ENCODE measurements at places on chromosomes 6 and 20. TPM values are rescaled to one million over a fixed set of nuclear protein-coding genes. Genes with fewer than 3 reads are reported as not detected.
A peak's percentile ranks its signal among the peaks of the same experiment; 100 is the strongest.

DNA sequence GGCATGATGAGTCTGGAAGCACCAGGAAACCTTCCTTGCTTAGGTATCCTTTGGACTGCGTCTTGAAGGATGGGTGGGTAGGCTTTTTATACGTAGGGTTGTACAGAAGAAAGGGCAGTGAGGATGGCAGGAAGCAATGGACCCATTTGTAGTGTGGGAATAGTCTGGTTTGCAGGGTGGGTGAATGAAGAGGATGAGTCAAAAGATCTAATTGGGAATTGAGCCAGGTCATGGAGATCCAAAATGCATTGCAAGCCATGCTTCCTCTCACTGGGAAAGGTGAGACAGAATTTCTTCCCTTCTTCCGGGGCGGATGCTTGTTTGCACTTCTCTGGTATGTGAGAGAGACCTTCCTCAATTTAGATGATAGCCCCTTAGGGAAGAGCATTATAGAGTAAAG is 10.1 kb upstream of the BTBD3 start:
- H3K4me1 ChIP-seq = peaks cover 45% of the 10 kb centered on the region
- H3K27me3 ChIP-seq = no peaks in the 10 kb centered on the region
- H3K27ac ChIP-seq = peak overlapping the region; percentile 57
- DNase-seq = no peak
- H3K36me3 ChIP-seq = no peaks in the 10 kb centered on the region

- H3K27me3 ChIP-seq = peaks cover 41% of the 10 kb centered on the region
- no peak overlapping the region for H3K27ac ChIP-seq
- no peaks in the 10 kb centered on the region for H3K36me3 ChIP-seq
- DNase-seq = no peak
- no peak overlapping the region for H3K4me3 ChIP-seq
- no peaks in the 10 kb centered on the region for H3K4me1 ChIP-seq
These were observed 154.2 kb upstream of the MAFB start for GRCh38 chr20:40843251-40843650.

TNF gene
- 0.60 TPM for total RNA-seq

- no peak overlapping the region for H3K4me3 ChIP-seq
- no peak for DNase-seq
- no peaks in the 10 kb centered on the region for H3K27me3 ChIP-seq
- H3K27ac ChIP-seq = no peak overlapping the region
These were observed 651.5 kb downstream of the MAFB start for GRCh38 chr20:40037511-40037910.

POU5F1 gene
- total RNA-seq = 0.47 TPM

- no peak for DNase-seq
- no peak overlapping the region for H3K27ac ChIP-seq
- H3K36me3 ChIP-seq = no peaks in the 10 kb centered on the region
- H3K4me3 ChIP-seq = no peak overlapping the region
- peaks cover 24% of the 10 kb centered on the region for H3K4me1 ChIP-seq
These were observed 135.6 kb downstream of the GMDS start for GRCh38 chr6:2109796-2110195.

GRCh38 chr6:149060300-149060984 is 257.1 kb upstream of the TAB2 start:
- no peak for DNase-seq
- H3K36me3 ChIP-seq = no peaks in the 10 kb centered on the region
- H3K4me1 ChIP-seq = peaks cover 47% of the 10 kb centered on the region

DNA sequence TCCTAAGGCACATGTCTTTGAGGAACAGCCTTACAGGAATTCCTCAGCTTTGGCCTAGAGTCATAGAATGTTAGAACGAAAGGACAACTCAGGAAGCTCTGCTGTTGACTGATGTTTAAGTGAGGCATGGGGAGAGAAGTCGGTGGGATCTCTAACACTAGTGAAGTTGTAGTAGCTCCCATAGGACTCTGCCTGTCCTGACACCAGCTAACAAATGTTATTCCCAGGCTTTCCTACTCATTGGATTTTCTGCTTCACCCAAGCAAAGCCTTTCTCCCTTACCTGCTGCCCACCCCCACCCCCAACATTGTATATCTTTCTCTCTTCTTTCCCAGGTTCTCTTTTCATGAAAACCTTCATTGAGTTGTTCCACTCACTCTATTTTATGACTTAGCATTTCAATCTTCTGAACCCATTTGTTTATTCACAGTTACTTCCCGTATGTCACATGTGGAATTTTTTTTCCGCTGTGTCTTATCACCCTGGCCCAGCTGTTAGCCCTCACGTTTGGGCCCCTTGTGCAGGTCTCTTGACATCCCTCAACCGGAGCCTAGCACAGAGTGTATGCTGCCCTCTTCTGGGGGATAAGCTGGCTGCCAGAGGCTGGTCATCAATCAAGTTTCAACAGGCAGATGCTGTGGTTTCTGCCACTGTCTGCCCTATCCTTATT is 39.2 kb upstream of the RNF8 start:
- H3K4me3 ChIP-seq = no peak overlapping the region
- H3K4me1 ChIP-seq = no peaks in the 10 kb centered on the region
- H3K27ac ChIP-seq = peak overlapping the region; percentile 9
- DNase-seq = no peak
- H3K36me3 ChIP-seq = peaks cover 20% of the 10 kb centered on the region
- no peaks in the 10 kb centered on the region for H3K27me3 ChIP-seq

DNA sequence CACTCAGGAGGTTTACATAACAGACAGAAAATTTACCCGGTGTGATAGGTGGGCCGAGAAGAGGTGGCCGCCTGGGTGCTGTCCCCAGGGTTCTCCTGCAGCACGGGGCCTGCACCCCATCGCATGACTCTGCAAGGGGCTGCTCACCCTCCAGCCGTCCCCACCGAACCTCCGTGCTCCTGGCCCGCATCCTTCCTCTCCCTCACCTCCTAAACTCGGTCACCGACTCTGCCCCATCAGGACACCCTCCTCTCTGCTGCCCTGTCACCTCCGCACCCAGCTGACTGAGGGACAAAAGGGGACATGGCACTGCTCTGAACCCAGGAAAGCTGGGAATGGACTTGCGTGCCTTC is 147.6 kb downstream of the SYNDIG1 start:
- peaks cover 1% of the 10 kb centered on the region for H3K27me3 ChIP-seq
- H3K36me3 ChIP-seq = no peaks in the 10 kb centered on the region
- H3K4me1 ChIP-seq = no peaks in the 10 kb centered on the region
- DNase-seq = no peak
- H3K4me3 ChIP-seq = no peak overlapping the region
- no peak overlapping the region for H3K27ac ChIP-seq

GRCh38 chr6:112144145-112144926 is 56.9 kb downstream of the FAM229B start:
- H3K4me1 ChIP-seq = peaks cover under 1% of the 10 kb centered on the region
- H3K4me3 ChIP-seq = no peak overlapping the region
- DNase-seq = no peak
- no peaks in the 10 kb centered on the region for H3K27me3 ChIP-seq

- no peaks in the 10 kb centered on the region for H3K4me1 ChIP-seq
- no peak overlapping the region for H3K4me3 ChIP-seq
These were observed 23.9 kb downstream of the RAB44 start for GRCh38 chr6:36721369-36722140.

GRCh38 chr6:34020807-34021553 is 124.9 kb downstream of the GRM4 start:
- H3K36me3 ChIP-seq = no peaks in the 10 kb centered on the region
- H3K4me1 ChIP-seq = peaks cover 13% of the 10 kb centered on the region
- no peak for DNase-seq
- H3K27me3 ChIP-seq = peaks cover 20% of the 10 kb centered on the region
- H3K27ac ChIP-seq = no peak overlapping the region

C6orf58 gene
- total RNA-seq = 0.18 TPM

DNA sequence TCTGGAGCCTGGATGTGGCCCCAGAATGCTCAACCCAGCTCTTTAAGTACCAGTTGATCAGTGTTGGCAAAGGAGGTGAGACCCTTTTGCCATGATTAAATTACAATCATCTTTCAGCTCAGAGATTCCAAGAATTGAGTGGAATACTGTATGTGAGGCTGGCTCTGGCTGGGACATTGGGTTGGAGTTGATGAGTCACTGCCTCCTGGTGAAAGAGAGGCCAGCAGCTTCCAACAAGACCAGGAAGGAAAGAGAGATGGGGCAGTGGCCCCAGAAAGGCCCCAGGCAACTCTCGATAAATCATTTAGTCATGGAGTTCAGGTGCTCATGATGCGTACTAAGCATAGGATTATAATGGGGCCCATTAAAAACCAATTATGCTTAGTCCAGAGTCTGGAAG is 2.1 kb downstream of the TGM6 start:
- H3K27ac ChIP-seq = no peak overlapping the region
- peaks cover 1% of the 10 kb centered on the region for H3K27me3 ChIP-seq
- no peaks in the 10 kb centered on the region for H3K36me3 ChIP-seq
- no peaks in the 10 kb centered on the region for H3K4me1 ChIP-seq
- H3K4me3 ChIP-seq = no peak overlapping the region

MLIP gene
- total RNA-seq = 1.0 TPM

DNA sequence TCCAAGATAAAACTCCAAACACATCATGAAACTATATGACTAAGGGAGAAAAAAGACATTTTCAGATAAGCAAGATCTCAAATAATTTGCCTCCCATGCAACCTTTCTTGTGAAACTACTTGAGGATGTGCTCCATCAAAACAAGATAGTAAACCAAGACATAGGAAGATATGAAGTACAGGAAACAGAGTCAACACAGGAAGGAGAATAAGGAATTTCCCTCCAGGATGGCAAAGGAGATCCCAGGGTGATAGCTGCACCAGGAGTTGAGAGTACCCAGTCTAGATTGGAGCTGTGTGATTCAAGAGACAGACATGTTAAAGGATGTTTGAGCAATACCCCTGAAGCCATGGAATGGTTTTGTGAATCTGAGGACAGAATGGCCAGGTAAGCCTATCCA is 15.3 kb downstream of the IL17A start:
- no peak for DNase-seq
- no peaks in the 10 kb centered on the region for H3K4me1 ChIP-seq
- H3K36me3 ChIP-seq = peaks cover 6% of the 10 kb centered on the region

DNA sequence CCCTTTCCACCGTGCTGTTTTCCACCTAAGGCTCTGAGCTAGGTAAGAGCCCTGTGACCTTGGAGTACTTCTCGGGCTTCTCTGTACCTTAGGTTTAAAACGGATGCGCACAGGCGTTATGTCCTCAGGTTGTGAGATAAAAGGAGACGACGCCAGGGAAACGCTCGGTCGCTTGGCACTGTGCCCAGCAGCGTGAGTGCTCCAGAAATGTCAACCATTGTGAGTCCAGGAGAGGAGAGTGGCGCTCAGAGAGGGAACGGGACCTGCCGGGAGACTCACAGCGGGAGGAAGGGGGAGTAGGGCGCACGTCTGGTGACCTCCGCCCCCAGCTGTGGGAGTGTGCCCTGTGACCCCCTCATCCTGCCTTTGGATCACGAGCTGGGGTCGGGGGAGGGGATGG is 33.8 kb upstream of the SCRT2 start:
- H3K36me3 ChIP-seq = no peaks in the 10 kb centered on the region
- peak overlapping the region; percentile 81 for H3K4me3 ChIP-seq
- DNase-seq = no peak
- H3K27ac ChIP-seq = no peak overlapping the region
- H3K4me1 ChIP-seq = peaks cover 11% of the 10 kb centered on the region

GRCh38 chr20:13355411-13355810 is 134.3 kb downstream of the ISM1 start:
- peaks cover 17% of the 10 kb centered on the region for H3K4me1 ChIP-seq
- no peak overlapping the region for H3K4me3 ChIP-seq
- H3K27me3 ChIP-seq = no peaks in the 10 kb centered on the region

HFE gene
- 8.3 TPM for total RNA-seq

- DNase-seq = no peak
- H3K4me1 ChIP-seq = peaks cover 5% of the 10 kb centered on the region
- H3K27ac ChIP-seq = no peak overlapping the region
- H3K4me3 ChIP-seq = no peak overlapping the region
- H3K36me3 ChIP-seq = peaks cover 13% of the 10 kb centered on the region
These were observed 91.9 kb upstream of the LAMP5 start for GRCh38 chr20:9422321-9423057.

PHF20 gene
- total RNA-seq = 49.7 TPM

DNA sequence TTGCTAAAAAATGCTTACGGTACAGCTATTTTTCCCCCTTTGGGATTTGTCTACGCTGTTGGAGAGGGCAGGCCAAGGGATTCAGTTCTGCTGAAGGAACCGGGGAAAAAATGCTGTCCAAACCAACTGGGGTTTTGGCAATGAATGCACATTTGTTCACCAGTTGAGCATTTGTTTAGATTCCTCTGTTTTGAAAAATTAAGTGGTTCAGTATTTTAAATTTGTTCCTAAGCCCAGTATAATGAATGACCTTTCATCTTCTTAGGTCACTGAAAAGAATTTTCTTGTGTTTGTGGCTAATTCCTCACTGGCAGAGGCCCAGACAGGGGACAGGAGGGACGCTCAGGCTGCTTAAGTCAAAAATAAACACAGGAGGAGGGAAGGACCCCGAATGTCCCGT is 10.8 kb upstream of the EYA2 start:
- H3K27ac ChIP-seq = no peak overlapping the region
- H3K4me1 ChIP-seq = peaks cover 10% of the 10 kb centered on the region
- no peak for DNase-seq
- no peak overlapping the region for H3K4me3 ChIP-seq

GRCh38 chr20:44342248-44342647 is 5.4 kb downstream of the R3HDML start:
- no peak for DNase-seq
- no peaks in the 10 kb centered on the region for H3K36me3 ChIP-seq
- peak overlapping the region; percentile 90 for H3K27ac ChIP-seq
- peaks cover 6% of the 10 kb centered on the region for H3K4me1 ChIP-seq
- H3K4me3 ChIP-seq = no peak overlapping the region

GRCh38 chr20:8328189-8328588 is 196.1 kb downstream of the PLCB1 start:
- no peak overlapping the region for H3K27ac ChIP-seq
- no peak overlapping the region for H3K4me3 ChIP-seq
- H3K36me3 ChIP-seq = no peaks in the 10 kb centered on the region

GRCh38 chr6:88599571-88599970 is 363.8 kb downstream of the RNGTT start:
- H3K27me3 ChIP-seq = peaks cover 2% of the 10 kb centered on the region
- no peak overlapping the region for H3K27ac ChIP-seq
- H3K36me3 ChIP-seq = no peaks in the 10 kb centered on the region
- no peak for DNase-seq
- H3K4me3 ChIP-seq = no peak overlapping the region
- H3K4me1 ChIP-seq = no peaks in the 10 kb centered on the region

OPRM1 gene
- not detected for total RNA-seq

DNA sequence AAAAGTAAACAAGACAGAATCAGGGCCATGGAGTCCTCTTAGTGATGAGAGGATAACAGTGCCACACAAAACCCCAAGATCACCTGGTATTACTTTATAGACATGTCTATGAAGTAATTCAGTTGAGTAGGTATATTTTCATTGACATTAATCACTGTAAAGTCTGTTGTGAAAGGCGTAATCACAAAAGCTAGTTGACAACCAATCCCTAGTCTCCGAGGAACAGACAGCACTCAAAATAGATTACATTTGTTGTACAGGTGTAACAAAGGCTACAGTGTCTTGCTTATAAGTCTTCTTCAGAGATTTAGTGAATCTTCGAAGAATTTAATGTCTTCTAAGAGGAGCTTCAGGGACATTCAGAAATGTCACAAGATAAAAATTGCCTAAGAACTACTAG is 120.1 kb downstream of the TMEM200A start:
- peaks cover 2% of the 10 kb centered on the region for H3K4me1 ChIP-seq
- DNase-seq = no peak
- peaks cover 2% of the 10 kb centered on the region for H3K36me3 ChIP-seq
- H3K4me3 ChIP-seq = no peak overlapping the region
- no peaks in the 10 kb centered on the region for H3K27me3 ChIP-seq
- no peak overlapping the region for H3K27ac ChIP-seq
